ENCODE measurements at places on chromosomes 3 and 15.

- DNase-seq = no peak
These were observed 117.7 kb downstream of the POLR2M start for GRCh38 chr15:57824186-57824585.

- no peak for DNase-seq
These were observed 50.8 kb upstream of the CRTC3 start for GRCh38 chr15:90478846-90479481.

DNA sequence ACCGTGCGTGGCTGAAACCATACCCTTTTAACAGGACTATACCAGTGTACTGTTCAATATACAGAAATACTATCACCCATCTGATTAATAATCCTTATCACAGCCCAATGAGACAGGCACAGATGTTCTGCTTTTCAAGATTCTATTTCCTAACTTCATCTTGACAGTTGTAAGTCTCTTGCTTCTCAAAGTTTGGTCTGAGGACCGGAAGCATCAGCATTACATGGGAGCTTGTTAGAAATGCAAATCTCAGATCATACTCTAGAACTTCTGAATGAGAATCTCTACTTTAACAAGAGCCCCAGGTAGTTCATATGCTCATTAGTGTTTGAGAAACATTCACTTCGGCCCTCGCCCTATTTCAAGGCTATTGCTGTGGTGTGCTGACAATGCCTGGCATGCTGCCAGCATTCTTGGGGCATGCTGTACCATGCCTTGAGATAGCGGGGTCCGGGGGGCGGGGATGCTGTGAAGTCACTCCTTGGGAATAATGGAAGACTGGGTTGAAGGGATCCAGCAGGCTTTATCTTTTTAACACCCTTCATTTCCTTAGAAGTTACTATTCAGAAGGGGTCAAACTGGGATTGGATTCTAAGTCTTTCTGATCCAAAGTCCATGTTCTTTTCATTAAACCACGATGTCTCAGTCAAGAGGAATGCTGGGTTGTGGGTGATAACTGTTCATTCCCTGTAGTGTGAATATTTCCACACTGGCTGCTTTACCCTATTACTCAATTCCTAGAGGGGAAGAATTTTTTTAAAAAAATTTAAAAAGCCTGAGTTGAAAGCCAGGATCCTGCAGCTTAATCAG is 194.7 kb downstream of the LPP start:
- no peak for DNase-seq

- no peak for DNase-seq
These were observed 27.6 kb downstream of the RUBCN start for GRCh38 chr3:197709135-197709534.

Measured in C1 segment of cervical spinal cord (tissue), 14 donors.